ENCODE measurements at places on chromosomes 2 and 18. TPM values are rescaled to one million over a fixed set of nuclear protein-coding genes. Genes with fewer than 3 reads are reported as not detected.

CFC1 gene
- total RNA-seq: not detected

SLC40A1 gene
- total RNA-seq: 4.6 TPM

KDM3A gene
- 45.9 TPM for total RNA-seq

FANCL gene
- total RNA-seq: 8.3 TPM

NPHP1 gene
- 1.8 TPM for total RNA-seq
